Central memory CD4-positive, alpha-beta T cell (primary cell): ENCODE measurements at places on chromosomes 3 and 15.

GRCh38 chr3:59774634-59775033 lies 724.8 kb upstream of the CFAP20DC start:
- no peak for DNase-seq

GRCh38 chr15:64037966-64038365 lies 8.3 kb downstream of the DAPK2 start:
- DNase-seq = no peak

DNA sequence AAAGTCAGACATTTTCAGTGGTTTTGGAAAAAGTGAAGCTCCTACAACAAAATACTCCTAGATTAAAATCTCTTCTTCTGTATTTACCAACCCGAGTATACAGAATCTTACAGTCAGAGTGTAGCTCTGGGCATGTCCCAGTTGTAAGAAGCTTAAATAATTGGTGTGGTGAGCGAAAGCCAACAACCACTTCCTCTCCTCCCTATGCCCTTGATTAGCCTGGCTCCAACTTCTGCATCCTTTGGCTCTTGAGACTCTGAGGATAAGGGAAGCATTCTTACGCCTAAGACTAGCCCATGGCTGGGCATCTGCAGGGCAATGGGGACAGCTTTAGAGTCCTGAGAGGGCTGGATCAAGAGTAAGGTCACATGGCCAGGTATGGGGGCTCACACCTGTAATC lies 25.5 kb downstream of the RFT1 start:
- DNase-seq = no peak

- no peak for DNase-seq
Observed at GRCh38 chr15:78174401-78174800, 25.2 kb downstream of the IDH3A start.

DNA sequence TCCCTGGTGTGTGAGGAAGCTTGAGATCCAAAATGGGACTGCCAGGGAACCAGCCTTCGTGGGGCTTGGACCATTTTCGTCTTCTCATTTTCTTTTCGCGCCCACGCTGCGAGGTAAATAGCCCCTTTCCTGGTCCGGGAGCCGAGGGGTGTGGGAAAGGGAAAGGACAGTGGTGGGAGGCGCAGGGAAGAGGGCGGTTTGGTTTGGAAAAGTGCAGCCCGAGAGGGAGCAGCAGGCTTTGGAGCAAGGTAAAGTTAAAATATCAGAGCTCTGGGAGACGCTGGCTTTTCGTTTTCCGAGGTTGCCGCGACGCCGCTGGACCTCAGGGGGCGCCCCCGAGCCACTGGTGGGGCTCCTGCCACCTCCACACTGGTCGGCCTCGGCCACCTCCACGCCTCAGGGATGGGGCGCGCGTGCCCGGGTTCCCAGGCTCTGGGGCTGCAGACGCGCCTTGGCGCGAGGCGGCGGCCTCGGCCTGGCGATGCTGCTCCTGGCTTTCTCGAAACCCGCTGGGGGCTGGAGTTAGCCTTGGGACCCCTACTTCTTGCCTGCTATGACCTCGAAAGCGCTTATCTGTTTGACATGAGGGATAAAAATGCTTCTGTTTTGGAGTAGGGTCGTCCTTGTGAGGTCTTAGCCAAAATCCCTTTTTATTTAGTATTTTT lies 3.2 kb downstream of the PTPRG start:
- DNase-seq = no peak

DNA sequence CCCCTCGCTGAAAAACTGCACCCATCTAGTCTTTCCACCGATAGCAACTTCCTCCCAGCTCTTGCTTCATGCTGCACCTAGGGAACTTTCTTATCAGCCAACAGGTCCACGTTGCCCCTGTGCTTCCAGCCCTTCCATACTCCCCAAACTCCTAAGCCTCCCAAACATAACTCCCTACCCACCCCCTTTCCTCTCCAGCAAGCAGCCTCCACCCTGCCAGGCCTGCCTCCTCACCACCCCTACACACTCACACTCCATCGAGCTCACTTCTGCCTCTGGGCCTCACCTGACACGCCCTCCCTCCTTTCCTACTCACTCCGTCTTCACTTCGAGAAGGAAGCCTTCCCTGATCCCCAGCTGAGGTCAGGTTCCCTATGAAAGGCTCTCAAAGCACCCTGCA lies 8.1 kb downstream of the INSYN1 start:
- no peak for DNase-seq

- DNase-seq = no peak
Observed at GRCh38 chr3:191151653-191152052, 47.4 kb upstream of the OSTN start.

DNA sequence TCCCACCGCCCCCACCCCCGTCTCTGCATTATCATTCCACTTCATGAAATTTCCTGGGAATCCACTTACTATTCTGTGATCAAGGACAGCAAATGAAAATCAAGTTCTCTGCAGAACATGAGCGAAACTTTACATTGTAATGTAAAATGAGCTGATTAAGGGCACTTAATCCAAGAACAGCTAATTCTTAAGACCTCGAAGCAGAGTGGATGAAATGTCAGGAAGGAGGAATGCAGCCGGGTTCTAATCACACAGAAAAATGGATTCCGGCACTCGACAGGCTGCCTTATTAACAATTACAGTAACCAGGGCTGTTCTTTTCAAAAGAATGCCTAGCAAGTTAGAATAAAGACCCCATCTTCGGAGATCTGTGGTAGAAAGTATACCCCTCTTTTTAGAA lies 57.5 kb downstream of the RFTN1 start:
- no peak for DNase-seq

DNA sequence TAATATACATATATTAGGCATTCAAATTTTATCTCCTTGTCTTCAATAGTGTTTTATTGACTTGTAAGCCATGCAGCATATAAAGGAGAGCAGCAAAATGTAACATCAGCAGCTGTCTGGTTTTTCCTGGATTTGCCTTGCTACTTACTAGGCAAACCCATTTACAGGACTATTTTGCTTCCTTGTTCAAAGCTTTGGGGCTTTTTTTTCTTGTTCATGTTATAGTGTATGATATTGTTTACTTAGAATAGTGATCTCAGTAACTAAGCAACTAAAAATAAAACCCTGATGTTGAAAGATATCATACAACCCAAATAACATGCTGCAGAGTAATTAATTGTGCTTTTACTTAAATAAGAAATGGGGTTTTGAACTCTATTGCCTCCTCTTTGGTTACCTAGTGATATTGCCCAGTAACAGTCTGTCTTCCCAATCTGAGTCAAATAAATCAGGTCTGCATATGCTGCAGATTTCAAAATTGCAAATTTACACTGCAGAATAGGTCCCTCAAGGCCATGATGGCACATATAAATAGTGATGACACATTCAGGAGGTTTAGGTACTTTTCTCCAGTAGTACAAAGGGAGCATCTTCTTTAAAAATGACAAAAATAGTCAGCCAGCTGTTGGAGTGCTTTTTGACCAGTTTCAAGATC lies 578.1 kb upstream of the NECTIN3 start:
- no peak for DNase-seq

DNA sequence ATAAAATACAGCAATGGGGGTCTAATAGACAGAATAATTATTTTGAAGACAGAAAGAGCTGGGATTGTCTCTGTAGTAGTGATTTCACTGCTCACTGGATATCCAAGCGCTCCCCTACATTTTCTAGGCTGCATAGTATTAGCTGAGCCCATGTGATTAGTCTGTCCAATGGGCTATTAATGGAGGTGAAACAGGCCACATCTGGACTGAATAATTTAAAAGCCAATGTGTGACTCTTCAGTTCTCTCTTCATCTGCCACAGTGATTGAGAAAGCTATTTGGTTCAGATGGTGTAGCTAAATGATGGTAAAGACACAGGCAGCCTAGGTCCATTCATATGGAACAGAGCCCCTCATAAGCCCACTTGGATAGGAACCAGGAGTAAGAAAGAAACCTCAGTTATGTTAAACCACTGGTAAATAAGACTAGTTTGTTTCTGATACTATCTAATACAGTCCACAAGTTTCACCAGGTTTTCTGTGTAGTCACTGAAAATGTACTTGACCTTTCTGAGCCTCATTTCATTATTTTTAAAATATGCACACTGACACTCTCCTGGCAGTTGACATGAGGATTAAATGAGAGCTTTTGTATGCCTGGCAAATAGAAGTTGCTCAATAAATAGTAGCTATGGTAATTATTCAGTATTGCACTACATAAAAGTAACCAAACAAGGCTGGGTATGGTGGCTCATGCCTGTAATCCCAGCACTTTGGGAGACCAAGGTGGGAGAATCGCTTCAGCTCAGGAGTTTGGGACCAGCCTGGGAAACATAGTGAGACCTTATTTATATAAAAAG lies 17.0 kb upstream of the STT3B start:
- no peak for DNase-seq
